ENCODE measurements at places on chromosomes 7 and 10. TPM values are rescaled to one million over a fixed set of nuclear protein-coding genes. Genes with fewer than 3 reads are reported as not detected.

AMPH gene
- total RNA-seq: not detected

CALHM3 gene
- not detected for total RNA-seq

PIP gene
- not detected for total RNA-seq

CBX3 gene
- total RNA-seq: 99.8 TPM

LYZL2 gene
- not detected for total RNA-seq

ANKRD61 gene
- total RNA-seq: 0.48 TPM

CHCHD3 gene
- 89.2 TPM for total RNA-seq

MOGAT3 gene
- not detected for total RNA-seq

LIPJ gene
- total RNA-seq: not detected

TSC22D4 gene
- total RNA-seq: 12.4 TPM

ZNF32 gene
- 27.3 TPM for total RNA-seq

COL1A2 gene
- 3.1 TPM for total RNA-seq
